ENCODE measurements at places on chromosomes 7 and 10.

DNA sequence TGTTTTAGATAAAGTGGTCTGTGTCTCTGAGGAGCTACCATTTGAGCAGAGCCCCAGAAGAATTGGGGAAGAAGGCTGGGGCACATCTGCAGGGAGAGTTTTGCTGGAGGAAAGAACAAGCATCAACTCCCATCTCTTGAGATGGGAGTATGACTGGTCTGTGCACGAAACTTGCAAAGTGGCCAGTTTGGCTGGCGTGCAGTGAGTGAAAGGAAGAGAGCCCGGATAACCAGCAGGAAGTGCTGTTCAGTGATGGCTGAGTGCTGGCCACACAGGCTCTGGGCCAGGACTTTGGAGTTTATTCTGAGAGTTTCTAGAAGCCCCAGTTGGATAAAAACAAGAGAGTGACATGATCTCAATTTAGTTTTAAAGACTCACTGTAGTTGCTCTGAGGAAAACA, 34.4 kb upstream of the SVIL start:
- no peak for DNase-seq

- DNase-seq: no peak
Observed at GRCh38 chr7:68166525-68166924, 1169.9 kb downstream of the TYW1 start.

DNA sequence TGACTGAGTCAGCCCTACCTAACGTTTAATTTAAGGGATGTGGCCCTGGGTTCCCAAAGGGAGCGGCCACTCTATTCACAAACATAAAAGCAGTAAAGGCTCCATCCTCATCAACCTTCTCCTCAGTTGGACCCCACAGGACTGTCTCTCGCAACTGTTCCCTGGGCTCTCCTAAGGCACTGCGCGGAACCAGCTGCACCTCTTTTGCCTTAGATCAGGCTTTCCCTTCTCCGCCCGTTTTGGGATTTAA, 689 bp upstream of the GTPBP4 start:
- DNase-seq: no peak

- DNase-seq: peak; percentile 90
Observed at GRCh38 chr10:102241444-102242117, at the start of gene PITX3. PITX3 (minus strand) TSS chr10:102241512; CDS start chr10:102232080, 9,432 bp downstream.

DNA sequence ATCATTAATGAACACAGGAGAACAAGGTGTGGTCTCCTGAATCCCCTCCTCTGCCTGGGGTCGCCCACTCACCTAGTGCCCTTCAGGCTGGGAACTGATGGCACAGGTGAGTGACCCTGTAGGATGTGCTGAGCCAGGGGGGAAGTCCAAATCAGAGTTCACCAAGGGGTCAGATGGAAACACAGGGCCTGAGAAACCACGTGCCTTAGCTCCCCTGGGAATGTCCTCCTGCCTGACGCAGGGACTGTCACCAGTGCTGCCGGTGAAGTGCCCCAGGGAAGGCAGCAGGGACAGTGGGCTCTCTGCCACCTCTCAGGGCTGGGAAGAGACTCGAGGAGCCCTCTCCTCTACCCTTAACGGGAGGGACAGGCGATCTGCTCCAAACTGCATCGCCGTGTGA, 5.8 kb upstream of the PYROXD2 start:
- DNase-seq: no peak

DNA sequence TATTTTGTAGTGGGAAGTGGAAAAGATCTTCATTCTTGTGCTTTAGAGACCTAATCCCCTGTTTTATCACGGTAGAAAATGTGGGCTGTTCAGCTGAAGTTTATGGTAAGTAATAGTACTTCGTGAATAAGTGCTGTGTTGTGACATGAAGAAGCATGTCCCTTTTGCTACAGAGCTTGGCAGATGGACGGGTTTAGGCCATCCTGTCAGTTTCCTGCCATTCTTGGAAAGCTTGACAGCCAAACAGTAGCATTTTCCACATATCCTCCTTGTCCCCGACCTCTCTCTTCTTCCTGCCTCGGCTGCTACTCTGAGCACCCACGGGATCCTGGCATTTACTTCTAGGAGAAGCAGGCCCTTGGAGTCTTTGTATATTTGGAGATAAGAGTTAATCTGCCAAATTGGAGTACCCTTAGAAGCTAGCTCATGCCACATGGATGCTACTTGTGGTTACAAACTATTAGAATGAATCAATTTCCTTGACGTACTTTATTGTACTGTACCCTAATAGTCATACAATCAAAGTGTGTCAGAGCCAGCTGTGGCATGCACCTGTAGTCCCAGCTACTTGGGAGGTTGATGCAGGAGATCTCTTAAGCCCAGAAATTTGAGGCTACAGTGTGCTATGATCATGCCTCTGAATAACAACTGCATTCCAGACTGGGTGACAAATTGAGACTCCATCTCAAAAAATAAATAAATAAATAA, 39.2 kb downstream of the PNLIPRP3 start:
- no peak for DNase-seq

GRCh38 chr7:22542254-22542653, 42.3 kb upstream of the STEAP1B start:
- DNase-seq: no peak

DNA sequence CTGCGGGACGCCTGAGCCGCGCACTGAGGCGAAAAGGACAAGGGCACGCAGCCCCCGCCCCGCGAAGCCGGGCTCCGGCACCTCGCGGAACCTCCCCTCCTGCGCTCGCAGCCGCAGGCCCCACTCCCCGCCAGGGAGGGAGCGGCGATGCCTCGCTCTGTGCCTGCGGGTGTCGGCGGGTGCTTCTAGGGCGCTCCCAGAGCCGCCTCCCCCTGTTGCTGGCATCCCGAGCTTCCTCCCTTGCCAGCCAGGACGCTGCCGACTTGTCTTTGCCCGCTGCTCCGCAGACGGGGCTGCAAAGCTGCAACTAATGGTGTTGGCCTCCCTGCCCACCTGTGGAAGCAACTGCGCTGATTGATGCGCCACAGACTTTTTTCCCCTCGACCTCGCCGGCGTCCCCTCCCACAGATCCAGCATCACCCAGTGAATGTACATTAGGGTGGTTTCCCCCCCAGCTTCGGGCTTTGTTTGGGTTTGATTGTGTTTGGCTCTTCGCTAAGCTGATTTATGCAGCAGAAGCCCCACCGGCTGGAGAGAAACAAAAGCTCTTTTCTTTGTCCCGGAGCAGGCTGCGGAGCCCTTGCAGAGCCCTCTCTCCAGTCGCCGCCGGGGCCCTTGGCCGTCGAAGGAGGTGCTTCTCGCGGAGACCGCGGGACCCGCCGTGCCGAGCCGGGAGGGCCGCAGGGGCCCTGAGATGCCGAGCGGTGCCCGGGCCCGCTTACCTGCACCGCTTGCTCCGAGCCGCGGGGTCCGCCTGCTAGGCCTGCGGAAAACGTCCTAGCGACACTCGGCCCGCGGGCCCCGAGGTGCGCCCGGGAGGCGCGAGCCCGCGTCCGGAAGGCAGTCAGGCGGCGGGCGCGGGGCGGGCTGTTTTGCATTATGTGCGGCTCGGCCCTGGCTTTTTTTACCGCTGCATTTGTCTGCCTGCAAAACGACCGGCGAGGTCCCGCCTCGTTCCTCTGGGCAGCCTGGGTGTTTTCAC, 519 bp downstream of the ITGB8 start:
- DNase-seq: peak; percentile 68

- no peak for DNase-seq
Observed at GRCh38 chr7:1637155-1637554, 32.9 kb upstream of the ELFN1 start.

DNA sequence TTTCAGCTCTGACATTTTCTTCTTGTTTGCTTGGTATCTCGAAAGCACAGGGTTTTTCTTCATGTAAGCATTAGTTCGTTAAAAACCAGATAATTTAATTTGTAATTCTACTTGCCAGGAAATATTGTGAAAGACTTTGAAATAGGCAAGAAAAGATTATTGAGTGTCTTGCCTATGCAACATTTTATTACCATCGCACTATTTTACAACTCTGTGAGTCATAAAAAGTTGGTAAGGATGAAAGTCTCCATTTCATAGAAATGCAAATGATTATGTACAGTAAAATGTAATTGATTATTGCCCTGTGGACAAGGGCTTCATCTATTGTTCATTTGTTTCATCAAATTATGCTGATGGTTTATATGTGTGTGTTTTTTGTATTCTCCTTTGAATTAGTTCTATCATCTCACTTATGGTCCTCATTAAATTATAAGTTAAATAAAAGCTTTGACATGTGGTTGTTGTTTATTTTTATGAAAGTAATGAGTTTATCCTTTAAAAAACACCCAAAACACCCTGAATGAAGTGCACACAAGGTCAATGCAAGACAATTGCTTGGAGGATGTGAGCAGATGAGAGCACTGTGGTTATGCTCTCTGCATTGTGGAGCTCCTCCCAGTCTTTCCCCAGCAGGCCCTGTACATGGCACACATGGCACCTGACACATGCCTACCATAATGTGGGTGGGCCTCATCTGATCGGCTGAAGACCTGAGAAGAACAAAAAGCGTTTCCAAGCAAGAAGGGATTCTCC, 230.8 kb downstream of the CXCL12 start:
- no peak for DNase-seq

DNA sequence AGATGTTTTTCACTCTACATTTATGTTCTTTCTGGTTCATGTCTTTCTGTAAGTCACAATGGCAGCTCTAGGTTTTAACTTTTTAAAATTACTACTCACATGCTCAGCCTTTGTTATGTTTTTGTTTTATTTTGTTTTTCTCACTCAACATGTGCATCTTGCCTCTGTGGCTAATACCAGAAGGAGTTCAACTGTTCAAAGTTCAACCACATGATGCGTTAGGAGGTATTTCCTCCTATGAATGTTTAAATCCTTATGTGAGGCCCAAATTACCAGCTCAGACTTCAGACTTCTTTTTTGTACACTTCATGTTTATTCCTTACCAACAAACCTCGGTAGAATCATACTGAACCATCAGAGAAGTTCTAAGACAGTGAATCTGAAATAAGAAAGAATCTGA, 151.6 kb downstream of the MALRD1 start:
- no peak for DNase-seq

GRCh38 chr10:130352291-130352645, 216.1 kb downstream of the GLRX3 start:
- DNase-seq: no peak

DNA sequence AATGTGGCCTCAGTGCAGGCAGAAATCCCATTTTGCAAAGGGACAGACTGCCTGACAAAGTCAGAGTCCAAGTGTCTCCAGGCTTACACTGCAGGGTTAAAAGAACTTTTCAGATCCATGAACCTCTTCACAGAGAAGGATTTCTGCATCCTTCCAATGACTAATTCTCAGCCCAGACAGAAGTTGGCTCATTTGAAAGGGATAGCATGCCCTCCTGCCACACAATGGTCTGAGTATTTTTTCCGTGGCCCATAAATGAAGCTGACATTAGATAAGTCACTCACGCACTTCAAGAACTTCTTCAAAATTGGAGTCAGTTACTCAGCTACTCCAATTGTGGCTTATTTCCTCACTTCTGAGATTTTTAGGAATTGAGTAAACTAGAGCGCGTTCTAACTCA, 170.2 kb downstream of the PLXNA4 start:
- no peak for DNase-seq

DNA sequence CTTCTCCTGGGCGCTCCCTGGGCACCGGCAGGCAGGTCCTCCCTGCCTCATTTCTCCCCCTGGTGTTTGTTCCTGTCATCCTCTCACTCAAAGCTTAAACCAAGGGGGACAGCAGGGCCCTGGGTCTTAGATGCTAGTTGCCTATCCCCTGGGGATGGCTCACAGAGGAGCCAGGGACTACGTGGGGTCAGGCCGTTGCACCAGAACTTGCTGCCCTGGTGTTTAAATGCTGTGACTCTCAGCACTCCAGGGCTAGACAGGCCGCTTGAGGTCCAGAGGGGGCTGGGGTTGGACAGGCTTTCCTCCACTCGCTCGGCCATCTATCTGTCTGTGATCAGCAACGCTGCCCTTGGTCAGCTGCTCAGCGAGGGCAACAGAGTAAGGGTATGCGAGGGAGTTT, 340.3 kb downstream of the CXCL12 start:
- no peak for DNase-seq

GRCh38 chr10:78330884-78331283, 297.2 kb downstream of the RPS24 start:
- DNase-seq: no peak

- DNase-seq: no peak
Observed at GRCh38 chr7:85508642-85509410, 322.0 kb upstream of the SEMA3D start.

DNA sequence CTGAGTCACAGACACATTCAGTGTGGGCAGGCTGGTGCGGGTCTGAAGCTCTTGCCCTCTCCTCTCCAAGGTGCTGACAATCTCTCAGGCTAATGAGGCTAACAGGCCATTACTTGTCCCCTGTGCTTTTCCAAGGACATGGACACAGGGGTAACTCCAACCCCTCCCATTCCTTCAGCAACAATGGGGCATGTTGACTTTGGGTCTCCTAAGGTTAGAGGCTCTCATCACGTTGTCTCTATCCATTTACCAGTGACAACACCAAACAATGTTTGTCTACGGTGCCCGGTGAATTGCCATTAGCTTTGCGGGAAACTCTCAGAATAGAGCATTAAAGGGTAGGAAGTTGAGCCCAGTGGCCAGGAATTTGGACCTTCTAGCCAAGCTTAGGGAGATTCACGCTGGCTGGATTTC, 101.6 kb upstream of the TNS3 start:
- DNase-seq: no peak

- DNase-seq: no peak
Observed at GRCh38 chr7:111953611-111954010, 252.6 kb downstream of the DOCK4 start.

DNA sequence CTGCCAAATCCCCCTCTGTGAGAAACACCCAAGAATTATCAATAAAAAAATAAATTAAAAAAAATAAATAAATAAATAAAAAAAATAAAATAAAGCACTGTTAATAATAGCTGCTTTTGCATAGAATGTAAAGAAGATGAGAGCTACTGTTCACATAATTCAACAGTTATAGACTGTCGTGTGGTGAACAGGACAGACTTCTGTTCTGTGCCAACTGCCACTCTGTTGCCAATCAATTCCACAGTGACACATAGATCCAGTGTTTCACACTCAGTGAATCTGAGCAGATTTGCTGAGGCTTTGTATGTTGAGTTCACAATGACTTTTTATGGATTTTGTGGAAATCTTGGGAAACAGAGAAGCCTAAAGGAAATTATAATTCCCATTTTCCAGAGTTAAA, 14.9 kb downstream of the ARHGAP19 start:
- DNase-seq: no peak

DNA sequence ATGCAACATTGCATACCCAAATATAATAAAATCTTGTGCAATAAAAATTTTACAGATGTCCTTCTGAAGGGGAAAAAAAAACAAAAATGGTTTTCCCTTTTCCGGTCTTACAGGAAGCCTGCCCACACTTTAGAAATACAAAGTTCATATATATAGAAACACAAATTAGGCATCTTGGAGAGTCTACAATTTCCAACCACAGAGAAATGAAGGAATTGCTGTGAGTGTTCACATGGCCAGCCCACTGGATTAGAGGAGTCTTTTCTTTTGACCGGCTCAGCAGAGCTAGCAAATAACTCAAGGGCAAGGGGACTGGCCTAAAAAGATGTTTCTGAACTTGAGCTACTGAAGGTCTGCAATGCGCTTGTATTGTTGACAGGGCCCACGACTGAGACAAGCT, 92.4 kb downstream of the GLI3 start:
- no peak for DNase-seq

GRCh38 chr10:33047655-33048054, 89.6 kb upstream of the ITGB1 start:
- no peak for DNase-seq

All from neural crest cell (in vitro differentiated cells).